ENCODE measurements at places on chromosomes 6 and 20.
A peak's percentile ranks its signal among the peaks of the same experiment; 100 is the strongest.

DNA sequence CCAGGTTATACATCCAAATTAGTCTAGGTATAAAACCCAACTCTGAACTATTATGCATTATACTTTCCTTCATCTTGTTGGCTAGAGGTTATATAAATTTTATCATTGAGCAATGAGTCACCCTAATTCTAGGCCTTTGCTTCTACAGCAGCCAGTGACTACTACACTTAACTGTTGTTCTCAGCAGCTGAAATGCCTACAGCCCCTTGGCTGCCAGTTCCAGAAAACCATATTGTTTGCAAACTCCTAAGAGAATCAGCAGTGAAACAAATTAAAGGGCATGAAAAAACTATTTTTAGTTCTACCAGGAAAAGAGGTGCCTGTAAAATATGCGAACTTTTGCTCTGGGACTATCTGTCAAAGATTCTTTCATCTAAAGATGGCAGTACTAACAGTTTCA, 292.8 kb downstream of the FRK start:
- DNase-seq, result no peak

GRCh38 chr20:62744741-62745191, 36.1 kb downstream of the NTSR1 start:
- DNase-seq, result no peak

GRCh38 chr6:156533872-156534524, 243.2 kb upstream of the ARID1B start:
- DNase-seq, result no peak

DNA sequence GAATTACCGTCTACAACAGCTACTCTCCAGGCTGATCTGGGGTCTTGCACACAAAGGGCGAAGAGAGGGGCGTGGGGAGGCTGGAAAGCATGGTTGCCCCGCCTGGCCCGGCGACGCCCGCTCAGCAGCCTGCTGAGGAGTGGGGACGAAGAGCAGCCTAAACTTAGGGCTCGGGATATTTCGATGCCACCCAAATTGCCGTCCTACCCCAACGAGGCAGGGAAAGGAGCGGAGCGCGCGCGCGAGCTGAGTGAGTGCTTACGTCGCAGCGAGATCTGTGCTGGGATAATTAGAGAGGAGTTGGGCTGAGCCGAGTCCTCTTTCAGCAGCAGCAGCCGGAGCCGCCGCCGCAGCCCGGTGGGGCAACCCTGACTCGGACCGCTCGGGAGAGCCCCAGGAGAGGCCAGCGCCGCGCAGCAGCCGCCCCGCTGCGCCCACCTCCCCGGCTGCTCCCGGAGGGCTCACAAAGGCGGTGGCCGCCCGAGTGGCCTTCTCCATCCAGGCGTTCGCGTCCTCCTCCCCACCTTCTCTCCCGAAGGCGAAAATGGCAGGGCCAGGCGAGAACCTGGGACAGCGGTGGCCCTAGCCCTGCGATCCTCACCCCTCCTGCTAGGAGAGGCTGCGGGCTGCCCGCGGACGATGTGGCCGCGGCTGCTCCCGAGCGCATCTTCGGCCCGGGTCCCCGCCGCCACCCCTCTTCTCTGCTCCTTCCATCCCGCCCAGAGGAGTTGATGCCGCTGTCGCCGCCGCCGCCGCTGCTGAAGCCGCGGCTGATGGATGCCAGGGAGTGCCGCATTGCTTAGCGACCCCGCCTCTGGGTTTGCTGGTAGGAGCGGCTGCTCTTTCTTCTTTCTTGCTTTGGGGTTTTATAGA, at the start of gene CLVS2:
CLVS2 (plus strand) TSS at position 315 of the 873 bp plus-strand sequence. CDS start 1,543 bp downstream, outside the sequence.
- DNase-seq, result peak; percentile 97

GRCh38 chr6:89630488-89630887, 8.1 kb downstream of the LYRM2 start:
- DNase-seq, result no peak

DNA sequence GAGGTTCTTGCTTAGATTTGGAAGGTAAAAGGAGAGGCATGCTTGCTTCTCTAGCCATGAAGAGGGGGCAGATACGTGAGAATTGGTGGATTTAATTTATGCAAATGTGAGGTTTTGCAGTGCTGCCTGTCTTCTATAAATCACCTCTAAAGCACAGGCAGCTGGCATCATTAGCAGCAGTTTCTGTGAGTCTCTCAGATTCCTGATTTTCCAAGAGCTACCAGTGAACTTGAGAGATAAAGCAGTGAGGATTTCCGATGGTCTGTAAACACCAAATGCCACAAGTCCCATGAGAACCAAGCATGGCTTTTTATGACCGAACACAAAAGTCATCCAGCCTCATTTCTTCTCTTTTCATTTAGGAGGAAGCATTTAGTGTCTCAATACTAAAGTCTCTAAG, 3.2 kb upstream of the SIRPB2 start:
- DNase-seq, result no peak

- no peak for DNase-seq
Observed at GRCh38 chr20:57608516-57608915, 11.7 kb downstream of the ZBP1 start.

DNA sequence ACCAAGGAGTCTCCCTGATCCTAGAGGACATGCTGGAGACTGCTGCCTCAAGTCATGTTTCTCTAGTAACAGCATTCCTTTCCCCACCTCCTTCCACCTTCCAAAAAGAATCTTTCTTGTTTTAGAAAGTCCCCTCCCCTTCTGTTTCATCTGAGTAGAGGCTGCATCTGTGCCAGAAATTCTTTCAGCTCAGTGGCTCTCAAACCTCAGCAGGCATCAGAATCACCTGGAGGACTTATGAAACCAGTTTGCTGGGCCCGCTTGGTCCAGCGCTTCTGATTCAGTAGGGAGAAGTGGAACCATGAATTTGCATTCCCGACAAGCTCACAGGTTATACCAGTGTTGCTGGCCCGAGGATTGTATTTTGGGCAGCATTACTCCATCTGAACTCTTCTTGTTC, 55.1 kb downstream of the TMEM200A start:
- DNase-seq, result no peak

- DNase-seq, result no peak
Observed at GRCh38 chr20:53582574-53583351, 10.9 kb downstream of the ZNF217 start.

DNA sequence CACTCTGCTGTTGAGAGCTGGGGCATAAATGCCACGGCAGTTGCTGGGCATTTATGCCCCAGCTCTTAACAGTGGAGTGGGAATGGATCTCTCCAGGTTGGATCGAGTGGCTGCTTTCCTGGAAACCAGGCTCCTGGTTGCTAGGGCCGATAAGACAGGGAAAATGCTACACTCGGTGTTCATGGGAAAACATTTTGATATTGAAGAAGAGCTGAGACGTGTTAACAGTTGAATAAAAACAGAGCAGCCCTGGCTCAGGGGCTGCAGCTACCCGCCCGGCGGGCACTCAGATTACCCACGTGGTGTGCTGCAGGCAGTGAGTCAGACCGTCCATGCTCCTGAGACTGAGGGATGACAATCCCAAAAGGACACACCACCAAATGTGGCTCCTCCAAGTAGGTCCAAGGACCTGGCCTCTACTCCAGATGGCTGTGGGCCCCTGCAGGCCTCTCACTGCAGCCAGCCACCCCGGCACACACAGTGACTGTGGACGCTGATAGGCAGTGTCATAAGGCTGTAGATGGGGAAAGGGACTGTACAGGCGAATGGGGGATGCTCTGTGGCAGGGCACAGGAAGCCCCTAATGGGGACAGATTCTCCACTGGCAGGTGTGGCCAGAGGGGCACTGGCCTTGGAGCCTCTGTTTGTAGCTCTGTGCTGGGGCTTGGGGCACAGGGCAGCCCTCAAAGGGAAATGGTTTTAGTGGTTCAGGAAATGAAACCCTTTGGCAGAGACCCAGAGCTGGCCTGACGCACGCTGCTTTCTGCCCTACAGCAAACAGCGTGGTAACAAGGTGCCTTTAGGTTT, 237.8 kb downstream of the LY86 start:
- no peak for DNase-seq

DNA sequence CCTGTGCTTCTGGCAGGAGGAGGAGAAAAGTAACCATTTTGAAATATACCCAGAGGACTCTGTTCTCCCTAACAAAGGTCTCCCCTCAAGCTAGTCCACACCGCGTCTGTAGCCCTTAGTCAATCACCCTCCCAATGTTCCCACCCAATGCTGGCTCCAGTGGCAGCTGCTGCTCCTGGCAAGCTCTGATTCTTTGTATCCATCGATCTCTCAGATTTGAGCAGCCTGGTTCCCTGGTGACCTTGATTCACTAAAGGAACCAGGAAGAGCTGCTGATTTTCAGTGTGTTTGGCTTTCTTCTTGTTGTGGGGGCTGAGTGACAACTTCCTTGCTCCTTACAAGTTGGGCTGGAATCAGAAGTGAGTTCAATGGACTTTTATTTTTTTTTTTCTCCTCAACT, 68.5 kb downstream of the FOXC1 start:
- no peak for DNase-seq

GRCh38 chr6:145603991-145604390, 131.3 kb downstream of the EPM2A start:
- no peak for DNase-seq

DNA sequence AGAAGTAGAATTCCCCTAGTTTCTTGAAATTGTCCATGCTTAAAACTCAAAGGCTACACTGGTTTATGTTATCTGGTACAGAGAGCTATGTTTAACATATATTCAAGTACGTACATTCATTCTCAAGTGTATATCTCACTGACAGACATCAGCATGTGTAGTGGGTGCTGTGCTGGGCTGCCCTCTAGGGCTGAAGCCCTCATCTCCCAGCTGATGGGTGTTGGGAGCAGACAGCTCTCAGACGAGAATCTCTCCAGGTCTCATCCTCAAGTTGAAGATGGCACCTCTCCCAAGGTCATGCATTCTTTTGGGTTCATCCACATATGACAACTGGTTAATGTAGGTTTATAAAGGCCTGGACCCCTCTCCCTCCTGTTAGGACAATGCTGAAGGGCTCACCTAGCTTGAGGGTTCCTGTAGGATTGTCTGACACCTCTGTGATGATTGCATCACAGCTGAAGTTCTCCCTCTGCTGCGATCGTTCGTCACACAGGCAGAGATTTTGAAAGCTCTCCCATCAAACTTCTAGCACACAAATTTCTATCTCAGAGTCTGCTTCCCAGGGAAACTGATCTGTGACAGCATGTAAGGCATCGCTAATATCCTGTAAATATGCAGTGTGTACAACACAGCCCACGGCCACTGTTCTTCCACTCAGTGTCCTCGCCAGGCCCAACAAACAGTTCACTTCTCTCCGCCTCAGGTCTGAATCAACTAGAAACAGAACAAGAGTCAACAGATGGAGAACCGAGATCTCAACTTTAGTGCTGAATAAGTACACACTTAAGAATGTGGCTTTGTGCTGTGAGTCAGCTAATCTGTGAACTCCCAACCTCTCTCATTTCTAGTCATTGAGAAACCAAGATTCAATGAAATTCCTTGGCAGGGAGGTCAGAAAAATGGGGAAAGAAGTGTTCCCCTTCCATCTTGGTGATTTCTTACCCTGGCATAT, 43.2 kb downstream of the PREP start:
- no peak for DNase-seq

DNA sequence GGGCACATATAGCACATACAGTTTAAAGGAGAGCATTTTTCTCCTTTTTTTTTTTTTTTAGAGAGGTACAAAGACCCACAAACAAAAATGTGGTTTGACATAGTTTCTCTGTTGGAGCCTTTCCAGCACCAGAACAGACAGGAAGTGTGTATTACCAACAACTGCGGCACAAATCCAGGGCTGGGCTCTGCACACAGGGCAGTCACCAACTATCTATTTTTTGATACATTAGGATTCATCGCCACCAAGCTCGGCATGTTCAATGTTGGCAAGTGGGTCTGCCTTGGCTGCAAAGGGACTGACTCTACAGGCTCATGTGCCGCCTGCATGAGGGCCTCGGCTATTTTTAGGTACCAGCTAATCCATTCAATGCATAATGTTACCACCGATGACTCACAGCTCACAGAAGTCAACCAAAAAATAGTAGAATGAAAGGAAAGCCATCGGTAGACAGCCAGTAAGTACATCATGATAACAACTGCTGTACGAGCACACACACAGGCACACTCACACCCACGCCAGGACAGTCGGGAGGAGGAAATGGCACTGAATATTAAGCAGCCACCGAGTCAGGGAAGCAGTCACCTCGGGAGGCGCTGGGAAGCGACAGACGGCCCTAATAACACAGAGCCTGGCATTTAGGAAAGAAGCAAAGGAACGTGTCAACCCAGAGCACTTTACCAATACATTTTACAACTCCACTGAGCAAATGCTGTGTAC, 81.6 kb downstream of the GMPR start:
- peak; percentile 26 for DNase-seq

- no peak for DNase-seq
Observed at GRCh38 chr20:53930651-53931504, 139.5 kb downstream of the BCAS1 start.

DNA sequence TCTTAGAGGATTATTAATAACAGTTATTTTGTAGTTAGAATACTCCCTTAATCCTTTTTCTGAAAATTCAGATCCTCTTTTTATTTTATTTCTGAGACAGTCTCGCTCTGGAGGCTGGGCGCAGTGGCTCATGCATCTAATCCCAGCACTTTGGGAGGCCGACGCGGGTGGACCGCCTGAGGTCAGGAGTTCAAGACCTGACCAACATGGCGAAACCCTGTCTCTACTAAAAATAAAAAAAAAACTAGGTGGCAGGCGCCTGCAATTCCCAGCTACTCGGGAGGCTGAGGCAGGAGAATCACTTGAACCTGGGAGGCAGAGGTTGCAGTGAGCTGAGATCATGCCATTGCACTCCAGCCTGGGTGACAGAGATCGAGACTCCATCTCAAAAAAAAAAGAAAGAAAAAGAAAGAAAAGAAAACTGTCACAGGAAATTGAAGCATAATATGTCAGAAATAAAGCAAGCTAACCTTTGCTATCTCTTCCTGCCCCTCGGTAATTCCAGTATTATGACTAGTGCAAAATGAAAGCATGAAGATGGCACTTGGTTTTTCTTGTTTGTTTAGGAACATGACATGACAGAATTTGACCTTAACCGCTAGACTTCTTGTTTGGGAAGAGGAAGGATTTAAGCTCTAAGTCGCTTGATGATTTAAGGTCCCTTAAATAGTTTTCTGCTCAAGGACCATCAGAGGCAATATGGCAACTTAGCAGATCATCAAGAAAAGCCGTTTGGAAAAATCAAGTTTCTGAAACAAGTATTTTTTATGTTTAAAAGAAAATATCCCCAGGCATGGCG, 1.8 kb upstream of the RBM39 start:
- no peak for DNase-seq

GRCh38 chr6:10395704-10396546, 18.9 kb downstream of the TFAP2A start:
- DNase-seq, result no peak

DNA sequence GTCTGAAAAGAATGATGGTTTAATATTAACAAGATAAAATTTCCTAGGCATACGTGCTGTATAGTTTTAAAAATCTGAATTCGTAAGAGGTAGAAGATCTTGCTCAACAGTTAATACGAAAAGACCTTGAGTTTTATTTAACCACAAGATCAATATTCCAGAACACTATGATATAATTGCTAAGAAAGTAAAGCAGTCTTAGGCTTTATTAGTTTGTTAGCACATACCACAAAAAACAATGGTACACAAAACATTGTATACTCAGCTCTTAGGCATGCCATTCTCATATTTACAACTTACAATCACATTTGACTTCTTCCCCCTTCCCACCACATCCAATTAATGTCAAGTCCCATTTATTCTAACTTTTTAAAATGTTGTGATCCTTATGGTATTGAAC, 24.4 kb upstream of the STXBP5 start:
- no peak for DNase-seq
